ENCODE measurements at places on chromosomes 11 and 22. TPM values are rescaled to one million over a fixed set of nuclear protein-coding genes. Genes with fewer than 3 reads are reported as not detected.

Gene ZNF215
- 5.9 TPM for total RNA-seq

Gene CCDC89
- not detected for total RNA-seq

Gene GNAZ
- total RNA-seq, result 3.6 TPM

Gene POTEH
- total RNA-seq, result not detected

Gene OR5A1
- total RNA-seq, result not detected

Gene MOGAT2
- total RNA-seq, result not detected

Gene TUBGCP6
- 28.7 TPM for total RNA-seq

Gene TYR
- total RNA-seq, result not detected

Gene IGLL5
- total RNA-seq, result not detected

Gene CLDN5
- total RNA-seq, result 542 TPM

Gene GGTLC3
- not detected for total RNA-seq

All from thoracic aorta endothelial cell (primary cell).